Breast epithelium (tissue), 4 donors: ENCODE measurements at places on chromosomes 11 and 22. TPM values are rescaled to one million over a fixed set of nuclear protein-coding genes. Genes with fewer than 3 reads are reported as not detected.
A peak's percentile ranks its signal among the peaks of the same experiment; 100 is the strongest.

Gene MS4A3
- not detected for total RNA-seq

Gene USP35
- 16.1 TPM for total RNA-seq

Gene DERL3
- 0.48 TPM for total RNA-seq

Gene SCGB1C1
- not detected for total RNA-seq

- no peaks in the 10 kb centered on the region for H3K4me1 ChIP-seq
- no peaks in the 10 kb centered on the region for H3K27me3 ChIP-seq
- no peak overlapping the region for H3K27ac ChIP-seq
These were observed 51.7 kb upstream of the RCN1 start for GRCh38 chr11:32039149-32039548.

DNA sequence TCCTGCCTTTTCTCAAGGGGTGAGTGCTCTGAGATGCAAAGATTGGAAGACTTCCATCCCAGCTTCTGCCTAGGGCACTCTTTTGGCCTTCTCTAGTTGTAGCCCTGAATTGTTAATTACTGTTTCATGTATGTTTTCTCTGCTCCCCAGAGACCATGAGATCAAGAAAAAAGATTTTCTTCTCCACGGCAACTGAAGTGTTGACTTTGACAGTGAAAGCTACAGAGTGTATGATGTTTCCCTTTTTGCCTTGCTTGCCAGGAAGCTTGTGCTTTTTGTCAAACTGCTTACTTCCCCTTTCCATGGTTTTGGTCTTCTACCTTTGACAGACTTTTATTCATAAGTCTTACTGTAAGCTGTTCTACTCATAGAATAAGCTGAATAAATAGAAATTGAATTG lies 23.3 kb upstream of the EIF3D start:
- no peaks in the 10 kb centered on the region for H3K36me3 ChIP-seq
- H3K4me1 ChIP-seq, result no peaks in the 10 kb centered on the region
- H3K27ac ChIP-seq, result no peak overlapping the region
- no peak for DNase-seq
- H3K27me3 ChIP-seq, result peaks cover 25% of the 10 kb centered on the region
- no peak overlapping the region for H3K4me3 ChIP-seq

- no peak overlapping the region for H3K27ac ChIP-seq
- peaks cover 6% of the 10 kb centered on the region for H3K4me1 ChIP-seq
- DNase-seq, result peak; percentile 74
These were observed 20.2 kb downstream of the RTN4RL2 start for GRCh38 chr11:57480409-57481137.

GRCh38 chr11:134374891-134375550 lies 37.0 kb downstream of the B3GAT1 start:
- no peaks in the 10 kb centered on the region for H3K4me1 ChIP-seq
- H3K27ac ChIP-seq, result no peak overlapping the region
- no peaks in the 10 kb centered on the region for H3K36me3 ChIP-seq
- peak; percentile 36 for DNase-seq
- H3K27me3 ChIP-seq, result no peaks in the 10 kb centered on the region

DNA sequence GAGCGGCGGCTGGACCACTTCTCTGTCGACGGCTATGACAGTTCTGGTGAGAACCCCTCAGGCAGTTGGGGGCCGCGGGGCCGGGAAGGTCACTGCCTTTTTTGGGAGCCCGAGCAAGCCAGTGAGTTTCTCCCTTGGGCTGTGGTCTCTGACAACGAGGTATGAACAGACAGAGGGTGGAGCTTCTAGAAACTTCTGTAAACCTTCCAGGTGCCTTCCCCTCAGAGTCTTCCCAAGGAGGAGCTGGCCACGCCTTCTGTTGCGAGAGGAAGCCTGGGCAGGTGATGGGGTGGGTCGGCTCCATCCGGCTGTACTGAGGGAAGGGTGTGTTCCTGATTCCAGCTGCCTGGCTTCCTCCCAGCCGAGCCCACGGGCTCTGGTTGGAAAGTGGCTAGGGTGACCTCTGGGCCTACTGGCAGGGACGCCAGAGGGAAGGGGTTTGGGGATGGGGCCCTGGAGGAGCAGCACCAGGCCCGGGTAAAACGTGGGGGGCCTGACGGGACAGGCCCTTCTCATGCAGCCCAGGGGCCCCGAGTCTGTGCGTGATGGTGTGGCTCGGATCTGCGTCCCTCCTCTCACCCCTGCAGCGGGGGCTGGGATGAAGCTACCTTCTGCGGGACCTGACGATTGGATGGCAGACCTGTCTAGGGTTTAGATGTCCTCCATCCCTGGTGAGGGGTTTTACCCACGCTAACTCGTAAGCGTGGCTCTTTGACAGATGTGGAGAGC lies 110.8 kb downstream of the KCNQ1OT1 start:
- H3K36me3 ChIP-seq, result no peaks in the 10 kb centered on the region
- H3K4me1 ChIP-seq, result no peaks in the 10 kb centered on the region
- H3K27ac ChIP-seq, result no peak overlapping the region
- no peaks in the 10 kb centered on the region for H3K27me3 ChIP-seq
